ENCODE measurements at places on chromosomes 11 and 22. TPM values are rescaled to one million over a fixed set of nuclear protein-coding genes. Genes with fewer than 3 reads are reported as not detected.
A peak's percentile ranks its signal among the peaks of the same experiment; 100 is the strongest.

- DNase-seq = peak; percentile 50
These were observed 4.0 kb downstream of the DEAF1 start for GRCh38 chr11:690738-691633.

DNA sequence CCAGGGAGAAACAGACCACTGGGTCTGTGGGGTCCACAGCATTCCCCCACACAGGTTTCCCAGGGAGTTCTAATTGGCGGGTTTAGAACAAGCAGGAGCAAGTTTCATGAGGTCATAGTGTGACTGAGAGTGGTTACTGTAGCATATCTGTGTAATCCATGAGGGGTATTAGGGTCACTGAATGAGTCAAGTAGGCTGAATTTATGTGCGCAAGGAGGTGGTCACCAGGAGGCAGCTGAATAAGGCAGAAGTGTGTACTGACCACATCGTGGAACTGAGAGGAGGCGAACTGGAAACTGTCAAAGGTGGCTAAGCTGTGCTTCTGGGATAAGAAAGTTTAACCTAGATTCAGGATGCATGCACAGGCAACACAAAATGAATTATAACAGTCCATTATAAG is 876.0 kb downstream of the METTL15 start:
- DNase-seq = no peak

GRCh38 chr11:133660202-133660568 is 127.9 kb upstream of the OPCML start:
- no peak for DNase-seq

DNA sequence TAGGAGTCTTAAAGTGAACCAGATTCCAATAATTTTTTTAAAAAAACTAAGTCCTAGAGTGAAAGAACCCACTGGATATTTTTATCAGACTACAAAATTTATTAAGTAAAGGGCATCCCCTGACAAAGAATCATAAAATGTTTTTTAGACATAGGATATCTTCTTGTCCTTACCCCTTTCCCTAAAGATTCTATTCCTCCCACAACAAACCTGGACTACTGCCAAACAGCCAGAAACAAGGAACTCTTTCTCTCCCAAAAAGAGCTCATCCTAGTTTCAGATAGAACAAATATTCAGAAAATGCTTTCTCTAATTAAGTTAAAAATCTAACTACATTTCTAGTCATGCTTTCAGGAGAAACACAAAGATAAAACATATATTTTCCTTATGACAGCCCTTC is 327.1 kb downstream of the FAM181B start:
- no peak for DNase-seq

GRCh38 chr11:92266806-92267205 is 42.2 kb downstream of the FAT3 start:
- no peak for DNase-seq

DNA sequence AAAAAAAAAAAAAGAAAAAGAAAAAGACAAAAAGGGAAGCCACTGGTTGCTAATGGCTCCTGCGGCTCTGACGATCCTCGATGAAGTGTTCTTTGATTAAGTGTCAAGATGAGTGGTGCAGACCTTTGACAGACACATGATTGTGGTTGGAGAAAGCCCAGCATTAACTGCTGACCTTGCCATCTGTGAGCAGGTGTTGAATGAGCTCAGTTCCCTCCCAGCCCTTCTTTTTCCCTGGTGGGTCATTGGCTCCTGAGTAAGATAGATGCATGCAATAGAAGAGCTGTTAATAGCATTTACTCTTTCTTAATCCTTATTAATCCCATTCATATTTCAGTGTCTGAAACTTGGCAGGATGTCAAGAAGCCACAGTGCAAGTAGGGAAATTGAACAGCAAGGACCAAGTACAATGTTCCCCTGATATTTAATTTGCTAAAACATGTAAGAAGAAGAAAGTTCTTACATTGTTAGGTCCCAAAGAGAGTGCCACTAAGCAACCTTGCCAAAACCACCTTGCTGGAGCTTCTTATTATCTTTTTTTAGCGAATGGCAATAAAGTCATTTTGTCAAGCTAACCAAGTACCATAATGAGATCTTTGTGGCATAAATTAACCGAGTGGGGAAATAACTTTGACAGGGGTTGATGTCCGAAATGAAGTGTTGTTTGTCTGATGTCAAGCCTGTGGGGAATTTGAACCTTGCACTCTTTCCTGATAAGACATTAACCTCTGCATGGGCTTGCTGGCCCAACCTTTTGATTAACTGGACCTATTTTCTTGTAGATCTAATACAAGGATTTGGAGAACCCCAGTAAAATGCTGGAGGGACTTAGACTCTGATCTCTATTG is 113.7 kb downstream of the PTPRJ start:
- DNase-seq = no peak

GRCh38 chr22:41746567-41747400 is 47.5 kb downstream of the MEI1 start:
- peak; percentile 83 for DNase-seq

DNA sequence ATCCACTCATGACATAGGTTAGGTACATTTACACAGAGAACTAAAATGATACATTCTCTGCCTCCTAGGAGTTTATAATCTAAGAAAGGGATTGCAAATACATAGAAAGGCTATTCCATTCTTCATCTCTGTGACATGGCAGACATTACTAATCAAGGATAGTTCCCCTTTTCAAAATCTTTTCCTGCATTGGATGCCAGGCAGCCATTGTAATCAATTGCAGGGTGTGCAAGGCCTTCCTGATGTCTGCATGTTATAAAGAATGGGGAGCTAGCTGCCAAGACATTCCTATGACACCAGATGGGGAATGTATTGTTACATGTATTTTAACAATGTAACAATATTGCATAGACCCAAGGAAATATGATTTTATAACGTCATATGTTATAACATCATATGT is 82.0 kb downstream of the KIRREL3 start:
- no peak for DNase-seq

DNA sequence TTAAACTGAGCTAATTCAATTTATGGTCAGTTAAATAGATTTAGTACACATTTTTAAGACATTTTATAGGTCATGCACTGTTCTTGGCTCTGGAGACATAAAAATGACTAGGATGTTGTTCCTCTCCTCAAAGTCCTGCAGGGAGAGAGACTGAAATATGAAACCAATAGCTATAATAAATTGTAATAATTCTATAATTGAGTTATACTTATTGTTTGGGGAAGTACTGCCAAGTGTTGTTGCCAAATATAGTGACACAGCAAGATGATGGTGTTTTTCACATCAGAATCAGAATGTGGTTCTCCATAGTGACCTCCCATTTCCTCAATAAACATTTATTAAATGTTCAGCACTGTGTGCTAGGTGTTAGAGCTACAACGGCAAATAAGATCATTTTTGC is 470.6 kb downstream of the NTM start:
- no peak for DNase-seq

- no peak for DNase-seq
These were observed 47.8 kb upstream of the BMAL1 start for GRCh38 chr11:13229711-13230318.

DNA sequence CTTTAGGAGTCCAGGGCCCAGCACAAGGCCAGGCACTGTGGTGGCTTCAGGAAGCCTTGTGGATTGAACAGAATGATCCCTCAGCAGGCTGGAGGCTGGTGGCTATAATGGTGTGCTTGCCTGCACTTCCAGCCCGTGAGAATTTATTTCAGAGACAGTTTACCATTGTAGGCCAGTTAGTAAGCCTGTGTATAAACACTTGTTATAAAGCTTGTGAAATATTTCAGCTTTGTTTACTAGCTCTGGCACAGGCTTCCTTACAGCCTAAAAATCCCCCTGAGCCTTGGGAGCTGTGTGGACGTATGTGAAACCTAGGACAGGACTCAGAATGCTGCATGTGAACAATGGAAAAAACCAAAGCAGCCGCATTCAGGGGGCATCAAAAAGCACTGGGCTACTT is 26.6 kb upstream of the ACER3 start:
- no peak for DNase-seq

DNA sequence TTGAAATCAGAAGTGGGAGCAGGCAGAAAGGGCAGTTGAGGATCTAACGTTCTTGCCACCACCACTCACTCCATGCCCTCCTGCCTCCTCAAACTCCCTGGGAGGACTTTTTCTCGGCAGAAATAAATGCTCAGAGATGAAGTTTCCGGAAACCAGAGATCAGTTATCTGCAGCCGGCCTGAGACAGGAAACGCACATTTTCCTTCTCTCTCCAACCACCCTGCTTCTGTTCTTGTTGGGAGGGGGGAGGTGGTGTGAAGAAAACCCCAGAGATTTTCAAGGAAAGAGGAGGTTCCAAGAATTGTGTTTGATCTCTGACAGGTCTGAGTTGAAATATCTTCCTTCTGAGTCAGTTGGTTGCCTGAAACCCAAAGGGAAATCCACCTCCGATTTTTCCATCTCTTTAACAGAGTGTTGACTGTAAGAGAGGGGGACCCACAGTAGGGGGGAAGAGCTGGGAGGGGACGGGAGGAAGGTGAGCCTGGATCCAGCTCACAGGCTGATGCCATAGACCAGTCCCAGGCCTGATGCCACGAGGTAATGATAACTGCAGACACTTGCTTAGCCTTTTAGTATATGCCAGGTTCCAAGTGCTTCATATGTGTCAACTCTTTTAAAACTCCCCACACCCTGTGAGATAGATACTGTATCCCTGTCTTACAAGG is 100.8 kb downstream of the TRAF6 start:
- DNase-seq = peak; percentile 68

- DNase-seq = peak; percentile 58
These were observed 31.7 kb downstream of the FAM181B start for GRCh38 chr11:82701847-82702520.

DNA sequence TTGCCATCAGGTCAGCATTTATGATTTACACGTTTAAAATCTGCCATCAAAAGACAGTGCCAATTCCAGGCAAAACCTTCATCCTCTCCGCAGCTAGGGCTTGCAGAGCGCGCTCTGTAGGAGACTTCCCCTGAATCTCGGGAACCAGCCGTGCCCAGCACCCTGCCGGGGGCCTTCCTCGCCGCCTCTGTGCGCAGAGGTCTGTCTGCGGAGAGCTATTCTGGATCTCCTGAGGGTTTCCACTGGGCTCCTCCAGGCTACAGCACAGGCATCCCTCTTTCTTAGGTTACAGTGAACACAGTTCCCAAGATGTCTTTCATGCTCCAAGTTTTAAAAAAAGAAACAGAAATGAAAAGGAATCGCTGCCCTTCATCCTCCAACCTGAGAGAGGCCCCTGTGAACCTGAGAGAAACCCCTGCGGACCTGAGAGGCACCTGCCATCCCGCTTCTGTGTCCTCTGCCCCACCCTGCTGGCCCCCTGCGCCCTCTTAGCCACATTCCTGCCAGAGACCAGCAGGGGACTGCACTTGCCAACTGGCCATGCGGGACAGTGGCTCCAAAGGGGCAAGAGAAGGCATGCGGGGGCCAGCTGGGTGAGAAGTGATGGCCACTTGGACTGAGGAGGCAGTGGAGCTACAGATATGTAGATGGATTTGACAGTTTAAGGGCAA is 16.1 kb downstream of the TP53AIP1 start:
- DNase-seq = no peak

DNA sequence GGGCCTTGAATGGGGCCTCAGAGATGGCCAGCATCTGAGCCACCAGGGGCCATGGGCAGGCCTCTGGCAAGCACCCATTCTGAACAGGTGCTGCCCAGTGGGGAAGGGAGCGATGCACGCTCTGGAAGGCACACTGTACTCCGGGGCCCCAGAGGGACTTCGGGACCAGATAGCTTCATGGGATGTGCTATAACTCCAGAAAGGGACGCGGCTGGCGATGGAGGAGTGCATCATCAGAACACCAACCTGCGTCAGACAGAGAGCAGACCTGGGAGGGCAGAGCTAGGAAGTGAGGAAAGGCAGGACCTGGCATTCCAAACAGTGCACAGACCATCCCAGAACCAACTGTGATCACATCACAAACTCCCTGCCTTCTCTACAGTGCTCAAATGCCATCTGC is 16.8 kb downstream of the DGCR2 start:
- no peak for DNase-seq

DNA sequence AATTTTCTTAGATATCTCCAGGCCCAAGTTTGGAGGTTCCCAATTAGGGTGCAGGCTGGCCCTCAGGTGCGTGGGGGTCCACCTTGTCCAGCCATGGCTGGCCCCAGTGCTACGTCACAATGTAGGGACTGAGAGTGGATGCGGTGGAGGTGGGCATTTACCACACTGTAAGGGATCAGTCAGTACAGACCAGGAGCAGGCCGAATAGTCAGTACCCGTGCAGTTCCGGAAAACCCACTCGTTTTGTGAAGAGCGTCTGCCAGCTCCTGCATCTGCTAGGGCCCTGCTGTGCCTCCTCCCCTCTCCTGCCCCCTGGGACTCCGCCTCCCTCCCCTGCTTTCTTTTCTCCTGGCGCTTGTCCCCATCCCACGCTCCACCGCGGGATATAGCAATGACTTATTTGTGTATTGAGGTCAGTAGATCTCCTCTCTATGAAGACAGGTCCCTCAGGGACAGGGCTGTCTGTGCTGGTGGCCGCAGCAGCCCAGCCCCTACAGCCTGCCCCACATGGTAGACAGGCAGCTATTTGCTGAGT is 50.4 kb upstream of the SEPTIN5 start:
- DNase-seq = no peak

GRCh38 chr22:35208003-35208402 is 49.3 kb upstream of the HMGXB4 start:
- DNase-seq = no peak

GRCh38 chr11:79366218-79366617 is 74.6 kb downstream of the TENM4 start:
- no peak for DNase-seq

DNA sequence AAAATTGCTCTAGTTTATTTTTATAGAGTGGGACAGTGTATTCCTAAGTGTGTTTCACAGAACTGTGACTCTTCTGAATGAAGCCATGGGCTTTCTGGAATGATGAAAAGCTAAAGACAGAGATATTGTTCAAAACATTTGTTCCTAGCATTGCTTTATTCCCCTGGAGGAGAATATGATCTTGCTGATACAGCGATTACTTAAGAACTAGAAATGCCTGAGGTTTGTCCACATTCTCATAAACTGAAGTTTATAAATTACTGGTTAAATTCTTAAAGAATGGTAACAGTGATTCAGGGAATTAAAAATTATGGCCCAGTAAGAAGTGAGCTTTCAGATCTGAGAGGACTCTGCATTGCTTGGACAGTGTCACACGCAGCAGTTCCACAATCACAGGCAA is 690.3 kb downstream of the FAM181B start:
- DNase-seq = no peak

The SHANK3 gene
- total RNA-seq = 0.07 TPM

The ST14 gene
- total RNA-seq = not detected

The VEGFB gene
- total RNA-seq = 74.5 TPM

The KRTAP5-1 gene
- total RNA-seq = not detected

The LIN7C gene
- 30.5 TPM for total RNA-seq

The ARL2 gene
- total RNA-seq = 134 TPM

The CASP5 gene
- not detected for total RNA-seq

The PKNOX2 gene
- total RNA-seq = not detected

The ZC3H12C gene
- total RNA-seq = not detected

The TEX12 gene
- total RNA-seq = not detected

The HORMAD2 gene
- not detected for total RNA-seq

The CADM1 gene
- not detected for total RNA-seq

The PNPLA5 gene
- total RNA-seq = not detected

Measured in activated naive CD4-positive, alpha-beta T cell treated with anti-CD3 and anti-CD28 coated beads for 36 hours (primary cell).